ENCODE measurements at places on chromosomes 12 and 14.
A peak's percentile ranks its signal among the peaks of the same experiment; 100 is the strongest.

GRCh38 chr14:104734991-104735779 is 11.2 kb downstream of the ADSS1 start:
- DNase-seq, result no peak

DNA sequence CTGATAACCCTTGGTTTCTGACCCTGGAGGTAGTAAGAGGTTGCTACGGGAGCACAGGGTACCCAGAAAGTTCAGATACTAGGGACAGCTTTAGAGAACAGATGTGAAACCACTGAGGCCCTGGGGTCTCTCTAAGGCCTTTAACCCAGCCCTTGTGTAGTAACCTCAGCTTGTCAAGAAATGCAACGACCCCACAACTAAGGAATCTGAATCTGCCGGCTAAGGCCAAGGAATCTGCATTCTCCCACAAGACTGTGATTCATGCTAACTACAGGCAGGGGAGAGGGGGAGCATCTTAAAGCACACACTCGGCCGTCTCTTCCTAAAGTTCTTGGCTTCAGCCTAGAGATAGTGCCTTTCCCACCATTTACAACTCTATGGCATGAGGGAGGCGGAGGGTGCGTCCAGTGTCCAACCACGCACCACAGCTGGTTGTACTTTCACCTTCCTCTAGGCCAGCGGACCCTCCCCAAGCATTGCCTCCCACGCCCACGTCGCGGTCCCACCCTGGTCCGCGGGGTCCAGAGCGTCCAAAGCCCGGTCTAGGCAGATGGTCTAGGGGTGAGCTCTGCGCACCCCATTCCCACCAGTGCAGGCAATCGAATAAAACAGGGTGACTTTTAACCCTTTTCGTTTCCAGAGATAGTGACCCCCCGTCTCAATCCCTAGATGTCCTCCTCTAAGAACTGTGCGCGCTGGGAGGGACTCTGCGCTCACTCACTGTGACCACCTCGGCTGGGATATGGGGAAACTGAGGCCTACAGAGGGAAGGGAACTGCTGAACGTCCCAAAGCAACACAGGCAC is 735 bp upstream of the VASH1 start:
- DNase-seq, result peak; percentile 2

- no peak for DNase-seq
Observed at GRCh38 chr12:13503094-13503835, 306.7 kb downstream of the EMP1 start.

- no peak for DNase-seq
Observed at GRCh38 chr14:71713016-71713415, 219.2 kb upstream of the RGS6 start.

- DNase-seq, result peak; percentile 49
Observed at GRCh38 chr12:116434155-116435011, 124.8 kb upstream of the MAP1LC3B2 start.

DNA sequence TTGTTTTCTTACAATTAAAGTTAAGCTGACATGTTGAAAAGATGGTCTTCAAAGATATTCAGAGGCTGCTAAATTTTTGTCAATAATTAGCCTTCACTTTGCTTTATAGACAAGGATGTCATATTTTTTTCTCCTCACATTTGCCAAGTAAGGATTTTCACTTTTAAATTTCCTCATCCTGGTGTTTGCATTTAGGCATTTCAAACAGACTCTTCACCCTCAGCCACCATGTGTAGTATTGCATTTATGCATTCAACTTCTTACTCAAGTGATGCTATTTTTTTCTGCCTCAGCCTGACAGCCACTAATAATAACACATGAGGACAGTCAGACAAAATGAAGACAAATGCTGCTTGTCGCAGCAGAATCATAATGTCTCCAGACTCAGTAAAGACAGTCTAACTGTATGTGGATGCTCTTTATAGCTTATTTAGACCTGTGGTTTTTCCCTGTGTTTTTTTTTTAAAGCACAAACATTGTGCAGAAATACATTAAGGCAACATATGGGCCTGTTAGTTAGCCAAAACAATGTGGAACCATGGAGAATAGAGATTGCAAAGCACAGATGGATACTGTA is 481.5 kb downstream of the NPAS3 start:
- DNase-seq, result no peak

DNA sequence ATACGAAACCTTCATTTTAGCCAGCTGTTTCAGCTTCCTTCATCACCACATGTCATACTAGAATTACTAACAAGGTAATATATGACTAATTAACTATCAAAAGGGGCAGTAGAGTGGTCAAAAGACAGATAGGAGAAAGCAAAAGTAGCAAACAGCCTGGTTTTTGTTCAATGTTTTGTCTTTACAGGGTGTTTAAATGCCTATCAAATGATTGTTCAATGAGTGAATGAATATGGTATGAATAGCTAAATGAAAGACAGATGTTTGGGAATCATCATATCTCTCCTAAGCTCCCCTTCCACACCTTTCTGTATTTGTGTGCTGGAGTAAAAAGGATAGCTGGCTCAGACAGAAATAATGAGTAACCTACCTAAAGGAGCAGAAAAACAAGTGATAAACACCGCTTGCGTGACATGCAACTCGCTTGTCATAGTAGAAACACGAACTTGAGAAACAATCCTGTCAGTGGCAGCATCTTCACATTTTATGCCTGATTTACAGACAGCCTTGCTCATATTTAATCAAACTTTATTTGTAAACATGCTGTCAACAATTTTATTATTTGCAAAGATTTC is 34.2 kb downstream of the ABCC9 start:
- DNase-seq, result no peak

DNA sequence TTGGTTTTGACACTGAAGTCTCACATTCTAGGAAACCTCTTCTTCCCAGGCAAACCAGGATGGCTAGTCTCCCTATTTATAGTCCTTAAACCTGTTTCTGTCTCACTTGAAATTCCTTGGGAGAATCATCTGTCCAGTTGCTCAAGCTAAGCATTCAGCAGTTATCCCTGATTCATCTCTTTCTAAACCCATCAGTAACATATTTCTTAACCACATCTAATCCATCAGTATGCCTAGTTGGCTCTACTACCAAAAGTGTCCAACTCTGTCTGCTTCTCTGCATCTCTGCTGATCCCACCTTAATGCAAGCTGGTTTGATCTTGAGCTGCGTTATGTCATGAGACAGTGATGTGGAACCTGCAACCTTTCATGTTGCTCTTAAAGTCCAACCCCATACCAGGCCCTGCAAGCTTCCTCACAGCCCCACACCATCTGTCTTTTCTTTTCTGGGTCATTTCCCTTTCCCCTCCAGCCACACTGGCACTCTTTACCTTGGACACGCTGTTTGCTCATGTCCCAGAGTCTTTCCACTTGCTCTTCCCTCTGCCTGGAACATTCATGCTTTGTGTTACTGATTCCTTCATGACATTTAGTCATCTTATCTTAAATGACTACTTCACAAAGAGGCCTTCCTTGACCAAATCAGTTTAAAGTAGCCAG is 380.8 kb upstream of the RGS6 start:
- no peak for DNase-seq

GRCh38 chr12:7934091-7934888 is 1.7 kb downstream of the SLC2A3 start:
- no peak for DNase-seq

- DNase-seq, result no peak
Observed at GRCh38 chr12:75713434-75713833, 202.0 kb upstream of the KRR1 start.

DNA sequence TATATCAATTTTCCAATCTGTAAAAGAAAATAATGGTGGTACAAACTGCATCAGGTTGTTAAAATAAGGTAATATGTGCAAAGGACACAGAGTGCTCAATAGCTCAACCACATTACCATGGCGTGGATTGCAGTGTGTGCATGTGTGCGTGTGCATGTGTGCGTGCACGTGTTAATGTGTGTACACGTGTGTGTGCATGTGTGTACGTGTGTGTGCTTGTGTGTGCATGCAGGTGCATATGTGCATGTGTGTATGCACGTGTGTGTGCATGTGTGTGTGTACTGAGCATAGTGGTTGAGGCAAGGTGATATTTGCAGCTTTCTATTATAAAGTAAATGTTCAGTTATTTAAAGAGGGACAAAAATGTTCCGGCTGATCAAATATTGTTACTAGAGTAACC is 115.6 kb downstream of the NT5DC3 start:
- no peak for DNase-seq

DNA sequence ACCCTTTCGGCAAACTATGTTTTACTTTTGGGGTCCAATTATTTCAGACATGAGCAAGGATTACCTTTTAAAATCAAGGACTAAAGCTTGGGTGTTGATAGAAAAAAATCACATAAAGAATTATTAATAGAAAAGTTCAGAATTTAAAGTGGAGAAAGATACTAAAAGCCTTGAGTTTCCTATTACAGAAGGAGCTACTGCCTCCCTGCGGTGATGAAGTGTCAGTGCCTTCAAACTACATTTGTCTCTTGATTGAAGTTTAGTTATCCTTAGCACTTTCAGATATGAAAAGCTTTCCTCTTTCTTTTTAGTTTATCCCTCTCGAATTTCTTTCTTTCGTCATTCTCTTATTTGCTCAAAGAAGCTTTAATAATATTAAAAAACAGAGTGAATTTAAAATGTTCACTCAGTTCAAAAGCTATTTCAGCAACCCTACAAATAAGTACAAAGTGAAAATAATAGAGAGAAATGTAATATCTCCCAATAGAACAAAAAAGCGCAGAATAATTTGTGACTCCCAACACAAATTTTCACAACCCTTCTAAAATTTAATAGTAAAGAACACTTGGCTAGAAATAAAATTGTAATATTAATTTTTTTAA is 87.6 kb downstream of the SEC23A start:
- DNase-seq, result peak; percentile 86

DNA sequence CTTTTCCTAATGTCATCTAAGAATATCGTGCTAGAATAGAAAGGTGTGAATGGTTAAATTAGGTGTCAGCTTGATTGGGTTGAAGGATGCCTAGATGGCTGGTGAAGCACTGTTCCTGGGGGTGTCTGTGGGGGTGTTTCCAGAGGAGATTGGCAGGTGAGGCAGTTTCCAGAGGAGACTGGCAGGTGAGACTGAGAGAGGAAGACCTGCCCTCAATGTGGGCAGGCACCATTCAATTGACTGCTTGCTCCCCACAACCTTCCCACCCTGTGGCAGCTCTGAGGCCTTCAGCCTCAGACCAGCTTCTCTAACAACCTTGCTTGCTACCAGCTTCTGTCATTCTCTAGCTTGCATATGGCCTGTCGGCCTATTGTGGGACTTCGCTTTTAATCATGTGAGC is 9.2 kb downstream of the RNASE9 start:
- no peak for DNase-seq

GRCh38 chr14:94540031-94540794 is 21.0 kb upstream of the SERPINA4 start:
- DNase-seq, result no peak

DNA sequence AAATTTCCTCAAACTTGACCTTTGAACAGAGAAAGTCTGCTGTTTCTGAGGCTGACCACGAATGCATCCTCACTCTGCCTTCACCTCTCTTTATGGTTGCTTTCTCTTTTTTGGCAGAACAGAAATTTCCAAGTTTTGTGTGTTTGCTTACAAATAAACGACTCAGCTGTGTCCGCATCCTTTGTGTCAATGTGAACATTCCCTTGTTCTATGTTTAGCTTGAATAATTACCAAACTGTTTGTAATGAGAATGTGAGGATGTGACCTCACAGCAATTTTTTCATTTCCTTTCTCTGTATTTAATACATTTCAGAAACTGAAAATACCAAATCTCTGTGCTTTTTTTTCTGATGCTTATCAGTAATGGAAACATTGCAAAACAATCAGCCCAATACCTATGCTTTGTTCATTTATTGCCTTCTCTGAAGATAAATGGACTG is 410.9 kb downstream of the EGLN3 start:
- DNase-seq, result no peak

GRCh38 chr14:104149617-104150135 is 11.3 kb downstream of the KIF26A start:
- DNase-seq, result no peak

GRCh38 chr12:54765652-54766051 is 88.7 kb upstream of the MUCL1 start:
- no peak for DNase-seq

- DNase-seq, result peak; percentile 46
Observed at GRCh38 chr12:21823581-21823980, 49.1 kb upstream of the KCNJ8 start.

DNA sequence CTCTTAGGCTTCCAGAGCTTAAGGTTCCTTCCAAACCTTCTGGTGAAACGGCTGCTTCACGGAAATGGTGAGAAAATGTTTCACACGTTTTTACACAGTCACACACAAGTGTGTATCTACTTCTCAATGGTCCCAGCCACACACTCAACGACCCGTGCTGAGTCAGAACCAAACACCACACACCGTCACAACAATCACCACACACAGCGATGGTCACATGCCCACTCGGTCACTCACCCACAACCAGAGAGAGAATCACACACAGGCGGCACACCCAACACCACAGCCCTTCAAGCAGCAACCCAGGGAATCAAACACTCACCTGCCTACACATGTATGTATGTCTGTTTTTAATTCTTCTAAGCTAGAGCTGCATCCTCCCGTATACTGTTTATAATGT is 12.6 kb upstream of the PLEKHD1 start:
- no peak for DNase-seq

GRCh38 chr14:73237219-73237785 is at the start of gene PAPLN:
PAPLN (plus strand) TSS chr14:73237506; CDS start chr14:73239779, 2,273 bp downstream.
- DNase-seq, result no peak

DNA sequence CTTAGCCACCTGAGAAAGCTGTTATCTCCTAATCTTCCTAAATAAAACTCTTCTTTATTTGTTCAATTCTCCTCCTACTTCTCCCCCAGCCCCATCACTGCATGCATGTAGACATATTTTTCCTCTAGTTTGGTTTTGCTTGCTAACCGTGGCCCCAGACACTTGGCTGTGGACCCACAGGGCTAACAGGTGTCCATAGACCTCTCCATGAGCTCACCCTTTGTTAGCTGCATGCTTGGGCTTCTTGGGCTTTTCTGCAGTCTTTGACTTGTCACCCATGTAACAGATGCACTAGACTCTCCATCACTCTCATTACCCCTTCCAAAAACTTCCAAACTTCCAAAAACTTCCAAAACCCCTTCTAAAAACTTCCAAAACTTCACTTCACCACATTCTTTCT is 59.2 kb upstream of the PLEKHA5 start:
- no peak for DNase-seq

- DNase-seq, result no peak
Observed at GRCh38 chr14:94663965-94664704, 51.9 kb downstream of the SERPINA3 start.

DNA sequence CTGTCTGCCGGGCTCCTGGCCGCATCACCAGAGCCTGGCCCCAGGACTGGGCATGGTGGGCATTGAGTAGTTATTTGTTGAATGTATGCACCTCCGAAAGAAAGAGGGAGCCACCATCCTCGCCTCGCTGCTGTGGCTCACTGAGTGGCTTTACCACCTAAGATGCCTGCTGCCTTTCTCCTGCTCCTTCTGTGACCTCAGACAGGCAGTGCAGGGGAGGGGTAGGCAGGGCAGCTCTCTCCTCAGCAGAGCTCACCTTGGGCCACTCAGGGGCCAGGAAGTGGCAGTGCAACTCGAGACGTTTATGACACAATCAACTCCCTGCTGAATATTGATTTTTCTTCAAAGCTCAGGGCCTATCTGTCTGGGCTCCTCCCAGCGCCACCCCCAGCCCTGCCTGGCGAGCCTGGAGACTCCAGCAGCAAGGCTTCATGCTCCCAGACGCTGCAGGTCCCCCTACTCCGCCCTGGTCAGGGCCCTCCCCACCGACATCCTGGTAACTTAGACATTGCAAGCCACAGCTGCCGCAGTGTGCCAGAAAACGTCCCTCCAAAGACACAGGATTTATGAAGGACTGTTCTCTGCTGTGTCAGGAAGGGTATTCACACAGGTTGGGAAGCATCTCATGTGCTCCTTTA is 84.3 kb upstream of the DIO3 start:
- no peak for DNase-seq

- no peak for DNase-seq
Observed at GRCh38 chr12:6444704-6445688, at the start of gene CD27. CD27 (plus strand) TSS chr12:6444955; CDS start chr12:6445096, 141 bp downstream.

GRCh38 chr12:17579205-17580026 is 510.6 kb downstream of the RERGL start:
- no peak for DNase-seq
